Renal pelvis (tissue), 12 donors: ENCODE measurements at places on chromosomes 6 and 20. TPM values are rescaled to one million over a fixed set of nuclear protein-coding genes. Genes with fewer than 3 reads are reported as not detected.

DNA sequence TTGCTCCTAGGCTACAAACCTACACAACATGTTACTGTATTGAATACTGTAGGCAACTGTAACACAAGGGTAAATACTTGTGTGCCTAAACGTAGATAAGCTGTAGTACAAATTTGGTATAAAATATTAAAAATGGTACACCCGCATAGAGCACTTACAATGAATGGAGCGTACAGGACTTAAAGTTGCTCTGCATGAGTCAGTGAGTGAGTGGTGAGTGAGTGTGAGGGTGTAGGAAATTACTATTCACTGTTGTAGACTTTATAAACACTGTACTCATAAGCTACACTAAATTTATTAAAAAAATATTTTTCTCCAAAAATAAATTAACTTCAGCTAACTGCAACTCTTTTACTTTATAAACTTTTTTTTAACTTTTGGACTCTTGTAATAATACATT lies 391.6 kb downstream of the ADGRB3 start:
- no peak for DNase-seq

DNA sequence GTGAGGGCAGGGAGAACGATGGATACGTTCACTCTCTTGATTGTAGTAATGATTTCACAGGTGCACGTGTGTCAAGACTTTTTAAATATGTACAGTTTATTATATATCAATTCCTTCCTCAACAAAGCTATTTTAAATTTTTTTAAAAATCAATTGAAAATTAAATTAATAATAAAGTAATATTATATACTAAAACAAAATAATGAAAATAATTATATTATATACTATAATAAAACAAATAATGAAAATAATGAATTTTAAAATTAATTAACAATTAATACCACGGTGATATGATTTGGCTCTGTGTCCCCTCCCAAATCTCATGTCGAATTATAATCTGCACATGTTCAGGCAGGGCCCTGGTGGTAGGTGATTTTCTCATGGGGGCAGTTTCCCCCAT lies 42.7 kb downstream of the ADGRF5 start:
- no peak for DNase-seq

DNA sequence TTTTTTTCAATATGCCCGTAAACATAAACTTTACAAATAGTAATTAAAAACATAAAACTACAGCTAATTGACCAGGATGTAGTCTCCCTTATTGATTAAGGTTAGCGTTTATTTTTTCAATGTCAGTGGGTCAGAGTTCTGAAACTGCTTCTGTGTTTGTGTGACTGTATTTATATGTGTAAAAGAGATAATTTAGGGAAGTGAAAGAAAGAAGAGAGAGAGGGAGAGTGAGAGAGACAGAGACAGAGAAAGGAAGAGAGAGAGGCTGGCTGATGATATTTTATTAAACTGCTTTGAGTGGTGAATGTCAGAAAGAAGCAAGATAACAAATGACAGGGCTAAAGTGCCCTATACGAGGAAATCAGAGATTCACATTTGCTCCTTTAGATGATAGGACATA lies 266.1 kb upstream of the PTCHD4 start:
- DNase-seq, result no peak

GRCh38 chr6:20399518-20399917 lies 2.2 kb upstream of the E2F3 start:
- DNase-seq, result no peak

- no peak for DNase-seq
Observed at GRCh38 chr20:31856516-31856915, 11.1 kb upstream of the FOXS1 start.

GRCh38 chr6:107179004-107179403 lies 63.7 kb upstream of the BEND3 start:
- DNase-seq, result no peak

Gene DEFB127
- polyA plus RNA-seq, result not detected

Gene FLRT3
- 125 TPM for polyA plus RNA-seq

Gene SLC32A1
- 2.3 TPM for polyA plus RNA-seq

Gene ZC3H12D
- 0.29 TPM for polyA plus RNA-seq

Gene VWA7
- 8.8 TPM for polyA plus RNA-seq

Gene HLA-DMA
- polyA plus RNA-seq, result 12.9 TPM

Gene SAYSD1
- 19.5 TPM for polyA plus RNA-seq
